ENCODE measurements at places on chromosomes 12 and 14. TPM values are rescaled to one million over a fixed set of nuclear protein-coding genes. Genes with fewer than 3 reads are reported as not detected.
A peak's percentile ranks its signal among the peaks of the same experiment; 100 is the strongest.

DNA sequence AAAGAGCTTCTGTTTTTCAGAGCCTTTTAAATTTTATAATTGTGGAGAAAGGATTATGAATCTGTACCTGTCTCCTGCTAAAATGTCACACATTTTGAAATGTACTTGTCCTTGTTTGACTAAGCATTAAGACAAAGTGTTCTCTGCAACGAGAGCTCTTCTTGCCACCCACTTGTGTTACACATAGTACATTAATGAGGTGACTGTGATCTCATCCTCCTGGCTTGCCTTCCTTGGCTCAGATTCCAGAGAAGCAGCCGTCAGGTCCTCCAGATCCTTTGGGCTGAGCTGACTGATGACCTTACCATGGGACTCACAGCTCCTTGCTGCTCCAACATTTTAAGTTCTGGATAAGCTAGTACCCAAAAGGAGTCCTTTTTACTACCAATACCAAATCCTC is 81.4 kb downstream of the BBS10 start:
- peaks cover 2% of the 10 kb centered on the region for H3K36me3 ChIP-seq
- H3K27me3 ChIP-seq: peaks cover 56% of the 10 kb centered on the region
- peaks cover 13% of the 10 kb centered on the region for H3K4me1 ChIP-seq
- no peak for DNase-seq
- H3K4me3 ChIP-seq: no peak overlapping the region

DNA sequence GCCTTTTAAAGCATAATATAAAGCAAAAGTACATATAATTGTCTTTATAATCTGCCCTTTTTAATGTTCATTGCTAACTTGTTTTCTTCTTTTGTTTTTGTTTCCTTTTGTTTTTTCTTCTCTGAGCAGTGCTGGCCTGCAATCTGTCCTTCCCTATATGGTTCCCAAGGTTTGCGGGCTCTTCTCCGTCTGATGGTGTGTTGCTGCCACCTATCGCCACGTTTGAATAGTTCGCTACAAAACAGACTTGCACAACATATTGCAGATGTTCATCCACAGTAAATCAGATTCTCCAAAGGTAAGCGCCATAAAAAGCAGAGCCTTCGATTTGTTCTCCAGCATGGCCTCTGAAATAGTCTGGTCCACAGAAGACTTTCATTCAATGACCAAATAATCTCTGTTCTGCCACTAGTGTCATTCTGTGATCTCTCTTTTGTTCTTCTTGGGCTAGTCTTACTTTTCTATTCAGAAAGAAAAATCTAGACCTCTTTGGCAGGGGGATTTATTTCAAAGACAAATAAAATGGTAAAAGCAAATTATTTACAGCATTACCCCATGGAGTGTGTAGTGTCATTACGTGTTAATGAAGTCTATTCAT is 33.5 kb downstream of the C12orf50 start:
- peak; percentile 36 for DNase-seq
- H3K4me3 ChIP-seq: no peak overlapping the region
- no peaks in the 10 kb centered on the region for H3K4me1 ChIP-seq
- H3K27me3 ChIP-seq: no peaks in the 10 kb centered on the region
- H3K27ac ChIP-seq: no peak overlapping the region
- H3K36me3 ChIP-seq: no peaks in the 10 kb centered on the region

DNA sequence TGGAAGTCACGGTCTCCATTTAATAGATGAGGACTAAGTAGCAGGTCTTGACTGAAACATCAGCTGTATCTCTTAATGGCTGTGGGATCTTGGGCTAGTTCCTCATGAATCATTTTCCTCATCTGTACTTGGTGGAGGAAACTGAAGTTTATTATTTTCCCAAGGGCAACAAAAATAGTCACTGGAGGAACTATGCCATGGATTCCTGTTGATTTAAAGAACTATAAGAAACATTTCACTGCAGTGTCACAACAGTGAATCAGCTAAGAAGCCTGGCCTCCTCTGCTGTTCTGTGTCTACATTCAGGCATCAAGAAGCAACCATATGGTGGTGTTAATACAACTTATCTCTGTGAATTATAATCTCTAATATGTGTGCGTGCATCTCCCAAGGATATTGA is 200.5 kb downstream of the STXBP6 start:
- peaks cover 22% of the 10 kb centered on the region for H3K27me3 ChIP-seq
- H3K36me3 ChIP-seq: no peaks in the 10 kb centered on the region
- DNase-seq: no peak
- H3K4me3 ChIP-seq: no peak overlapping the region
- no peak overlapping the region for H3K27ac ChIP-seq
- no peaks in the 10 kb centered on the region for H3K4me1 ChIP-seq

GRCh38 chr12:1662761-1663439 is 28.0 kb upstream of the ADIPOR2 start:
- peaks cover 25% of the 10 kb centered on the region for H3K4me1 ChIP-seq
- H3K27me3 ChIP-seq: no peaks in the 10 kb centered on the region
- DNase-seq: no peak
- peaks cover 2% of the 10 kb centered on the region for H3K36me3 ChIP-seq
- peak overlapping the region; percentile 78 for H3K4me3 ChIP-seq
- H3K27ac ChIP-seq: peak overlapping the region; percentile 79

- H3K4me1 ChIP-seq: peaks cover 6% of the 10 kb centered on the region
- H3K4me3 ChIP-seq: no peak overlapping the region
Measured at GRCh38 chr14:101075025-101075800, 171.7 kb upstream of the RTL1 start.

GRCh38 chr14:105100910-105101309 is 35.7 kb upstream of the GPR132 start:
- H3K4me1 ChIP-seq: peaks cover 5% of the 10 kb centered on the region
- H3K4me3 ChIP-seq: no peak overlapping the region
- DNase-seq: no peak
- peaks cover 13% of the 10 kb centered on the region for H3K27me3 ChIP-seq
- no peak overlapping the region for H3K27ac ChIP-seq

DNA sequence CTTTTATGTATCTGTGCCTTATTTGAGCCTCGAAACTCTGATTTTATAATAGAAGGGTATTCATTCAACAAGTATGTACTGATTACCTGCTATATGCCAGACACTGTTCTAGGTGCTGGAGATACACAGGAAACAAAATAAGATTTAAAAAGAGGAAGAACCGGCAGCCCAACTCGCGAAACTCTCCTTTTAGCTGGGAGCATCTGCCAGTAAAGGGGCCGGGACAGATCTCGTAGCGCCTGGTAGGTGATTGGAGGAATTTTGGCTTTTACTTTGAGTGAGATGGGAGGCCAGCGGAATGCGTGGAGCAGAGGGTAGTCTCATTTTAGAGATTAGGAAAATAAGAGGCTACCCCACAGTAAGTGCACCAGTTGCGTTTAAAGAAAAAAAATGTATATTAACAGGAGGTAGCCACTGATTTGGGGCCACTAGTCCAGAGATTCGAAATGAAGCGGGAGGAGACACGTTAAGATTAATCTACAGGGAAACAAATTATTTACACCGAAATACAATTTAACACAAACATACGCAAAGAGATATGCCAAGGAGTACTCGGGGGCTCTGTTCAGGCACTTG is 520 bp upstream of the MON2 start:
- peak overlapping the region; percentile 100 for H3K27ac ChIP-seq
- no peaks in the 10 kb centered on the region for H3K27me3 ChIP-seq
- peak; percentile 7 for DNase-seq
- H3K4me1 ChIP-seq: peaks cover 23% of the 10 kb centered on the region
- peak overlapping the region; percentile 96 for H3K4me3 ChIP-seq

DNA sequence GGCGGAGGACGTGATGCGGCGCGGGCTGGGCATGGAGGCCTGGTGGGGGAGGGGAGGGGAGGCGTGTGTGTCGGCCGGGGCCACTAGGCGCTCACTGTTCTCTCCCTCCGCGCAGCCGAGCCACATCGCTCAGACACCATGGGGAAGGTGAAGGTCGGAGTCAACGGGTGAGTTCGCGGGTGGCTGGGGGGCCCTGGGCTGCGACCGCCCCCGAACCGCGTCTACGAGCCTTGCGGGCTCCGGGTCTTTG is 303 bp downstream of the GAPDH start:
- peaks cover 25% of the 10 kb centered on the region for H3K36me3 ChIP-seq
- no peak for DNase-seq
- peak overlapping the region; percentile 97 for H3K27ac ChIP-seq

DNA sequence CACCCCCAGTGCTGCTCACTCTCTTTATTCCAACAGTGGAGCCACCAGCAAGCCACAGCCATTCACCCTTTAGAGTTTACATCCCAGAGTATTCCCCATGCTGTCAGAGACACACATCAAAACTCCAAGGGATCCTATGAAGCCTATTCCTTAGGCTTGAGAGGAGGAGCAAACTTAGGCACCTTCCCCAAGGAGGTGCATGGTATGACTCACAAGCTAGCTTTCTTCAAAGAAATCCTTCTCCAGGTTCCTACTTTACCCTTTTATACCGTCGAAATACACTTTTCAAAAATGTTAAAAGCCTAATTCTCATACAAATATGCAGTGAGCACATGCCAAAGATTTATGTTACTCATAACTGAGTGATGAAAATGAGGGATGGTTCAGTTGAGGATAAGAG is 175.4 kb downstream of the ETNK1 start:
- no peak overlapping the region for H3K4me3 ChIP-seq
- DNase-seq: no peak
- no peaks in the 10 kb centered on the region for H3K4me1 ChIP-seq
- no peaks in the 10 kb centered on the region for H3K36me3 ChIP-seq
- H3K27ac ChIP-seq: no peak overlapping the region

DNA sequence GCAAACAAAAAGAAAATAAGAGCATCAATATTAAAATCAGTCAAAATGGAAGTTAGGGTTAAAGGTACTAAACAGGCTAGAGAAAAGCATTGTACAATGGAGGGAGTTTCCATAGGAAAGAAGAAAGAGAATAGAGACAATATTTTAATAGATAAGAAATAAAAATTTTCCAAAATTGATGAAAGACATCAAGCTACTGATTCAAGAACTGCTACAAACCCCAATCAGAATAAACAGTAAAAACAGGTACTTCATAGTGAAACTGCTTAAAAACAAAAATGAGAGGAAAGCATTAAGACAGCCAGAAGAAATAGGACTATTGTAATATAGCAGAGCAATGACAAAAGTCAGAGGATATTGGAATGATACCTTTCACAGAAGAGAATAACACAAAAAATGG is 413.4 kb downstream of the NELL2 start:
- DNase-seq: no peak
- no peaks in the 10 kb centered on the region for H3K4me1 ChIP-seq
- H3K27me3 ChIP-seq: peaks cover 5% of the 10 kb centered on the region

DNA sequence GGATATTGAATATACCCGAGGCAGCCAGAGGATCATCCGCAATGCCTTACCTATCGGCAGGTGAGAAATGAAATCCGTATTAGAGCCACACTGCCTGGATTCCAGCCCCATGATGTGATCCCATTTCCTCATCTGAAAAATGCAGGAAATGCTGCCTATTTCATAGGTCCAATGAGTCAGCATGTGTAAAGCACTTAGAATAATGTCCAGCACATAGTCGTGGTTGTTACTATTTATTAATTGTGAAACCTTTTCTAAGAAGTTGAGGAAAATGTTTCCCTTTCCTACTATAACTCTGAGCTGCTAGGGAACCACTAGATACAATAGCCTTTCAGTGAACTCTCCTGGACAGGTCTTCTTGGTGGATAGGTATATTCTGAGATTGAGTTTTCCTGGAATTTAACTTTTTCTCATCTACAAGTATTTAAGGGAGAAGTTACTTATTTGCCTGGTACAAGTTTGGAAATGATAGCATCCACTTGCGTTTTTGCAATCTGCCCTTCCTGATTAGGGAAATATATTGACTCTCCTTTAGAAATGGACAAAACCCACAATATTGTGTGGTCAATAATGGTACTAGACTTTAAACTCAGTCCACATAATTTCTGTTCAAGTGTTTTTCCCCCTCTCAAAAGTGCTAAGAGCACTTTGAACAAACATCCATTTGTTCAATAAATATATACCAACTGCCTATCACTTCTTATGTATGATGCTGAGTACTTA is 12.2 kb downstream of the POLR3B start:
- H3K27me3 ChIP-seq: no peaks in the 10 kb centered on the region
- no peak overlapping the region for H3K27ac ChIP-seq
- no peaks in the 10 kb centered on the region for H3K4me1 ChIP-seq
- DNase-seq: no peak
- no peak overlapping the region for H3K4me3 ChIP-seq

GRCh38 chr12:130013771-130014484 is 110.1 kb upstream of the TMEM132D start:
- no peak overlapping the region for H3K4me3 ChIP-seq
- peaks cover 12% of the 10 kb centered on the region for H3K27me3 ChIP-seq
- H3K27ac ChIP-seq: no peak overlapping the region
- H3K4me1 ChIP-seq: no peaks in the 10 kb centered on the region

DNA sequence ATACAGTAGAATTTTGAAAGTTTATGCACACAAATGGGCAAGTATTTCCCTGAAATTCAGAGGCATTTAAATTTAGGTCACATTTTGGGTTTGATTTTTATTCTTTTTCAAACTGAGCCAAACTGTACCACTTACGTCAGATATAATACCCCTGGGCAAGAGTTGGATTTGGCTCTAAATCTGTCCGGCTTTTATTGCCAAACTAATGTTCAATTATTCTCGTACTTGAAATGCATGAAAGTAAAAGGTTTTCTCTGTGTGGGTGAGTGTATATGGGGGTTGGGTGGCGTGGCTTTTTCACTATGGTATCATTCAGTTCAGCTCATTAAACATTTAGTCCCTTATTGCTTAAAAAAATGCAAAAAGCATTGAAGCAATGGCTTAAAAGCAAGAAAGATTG is 55.9 kb downstream of the SLCO1C1 start:
- no peak overlapping the region for H3K27ac ChIP-seq
- H3K36me3 ChIP-seq: no peaks in the 10 kb centered on the region

DNA sequence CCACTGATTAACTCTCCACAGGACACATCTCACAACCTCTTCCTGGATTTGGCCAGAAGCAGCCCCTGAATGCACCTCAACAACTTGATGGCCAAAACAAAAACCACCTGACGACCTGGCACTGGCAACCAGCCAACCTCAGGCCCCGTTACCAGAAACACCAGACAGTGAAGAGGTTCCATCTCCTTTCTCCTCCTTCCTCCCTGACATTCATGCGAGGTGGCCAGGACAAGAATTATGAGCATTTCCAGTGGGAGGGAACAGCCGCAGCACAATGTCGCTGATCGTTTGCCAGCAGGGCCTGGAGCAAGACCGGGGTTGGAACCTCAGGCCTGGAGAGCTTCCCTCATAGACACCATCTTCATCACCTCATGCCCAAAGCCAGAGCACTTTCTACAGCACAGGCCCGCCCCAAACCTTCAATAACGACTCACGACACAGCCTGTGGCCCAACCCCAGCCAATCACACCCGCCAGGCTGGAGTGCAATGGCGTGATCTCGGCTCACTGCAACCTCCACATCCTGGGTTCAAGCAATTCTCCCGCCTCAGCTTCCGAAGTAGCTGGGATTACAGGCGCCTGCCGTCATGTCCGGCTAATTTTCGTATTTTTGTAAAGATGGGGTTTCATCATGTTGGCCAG is 48.7 kb downstream of the CCDC88C start:
- no peak for DNase-seq
- peaks cover 95% of the 10 kb centered on the region for H3K4me1 ChIP-seq
- peak overlapping the region; percentile 4 for H3K27ac ChIP-seq

GRCh38 chr14:104282332-104283196 is 144.2 kb downstream of the KIF26A start:
- no peak overlapping the region for H3K4me3 ChIP-seq
- H3K27ac ChIP-seq: no peak overlapping the region
- H3K4me1 ChIP-seq: no peaks in the 10 kb centered on the region
- no peaks in the 10 kb centered on the region for H3K36me3 ChIP-seq
- no peaks in the 10 kb centered on the region for H3K27me3 ChIP-seq

PMCH gene
- 1.1 TPM for total RNA-seq

NFATC4 gene
- 11.3 TPM for total RNA-seq
